ENCODE measurements at places on chromosomes 13 and 19.

DNA sequence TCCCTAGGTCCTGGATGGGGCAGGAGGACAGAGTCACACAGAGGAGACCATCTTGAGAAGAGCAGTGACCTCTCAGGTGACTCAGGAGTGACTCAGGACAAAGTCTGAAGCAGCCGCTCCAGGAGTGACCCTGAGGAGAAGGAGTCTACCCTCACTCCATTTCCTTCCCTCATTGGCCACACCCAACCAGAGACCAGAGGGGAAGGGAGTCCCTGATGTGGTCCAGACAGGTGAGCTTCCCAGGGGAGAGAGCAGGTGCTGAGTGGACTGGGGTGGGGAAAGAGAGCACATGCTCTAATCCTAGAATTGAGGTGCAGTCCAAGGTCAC, 75.5 kb upstream of the MEDAG start:
- H3K27me3 ChIP-seq: no peaks in the 10 kb centered on the region
- no peaks in the 10 kb centered on the region for H3K4me1 ChIP-seq
- no peak overlapping the region for H3K27ac ChIP-seq
- no peaks in the 10 kb centered on the region for H3K36me3 ChIP-seq

DNA sequence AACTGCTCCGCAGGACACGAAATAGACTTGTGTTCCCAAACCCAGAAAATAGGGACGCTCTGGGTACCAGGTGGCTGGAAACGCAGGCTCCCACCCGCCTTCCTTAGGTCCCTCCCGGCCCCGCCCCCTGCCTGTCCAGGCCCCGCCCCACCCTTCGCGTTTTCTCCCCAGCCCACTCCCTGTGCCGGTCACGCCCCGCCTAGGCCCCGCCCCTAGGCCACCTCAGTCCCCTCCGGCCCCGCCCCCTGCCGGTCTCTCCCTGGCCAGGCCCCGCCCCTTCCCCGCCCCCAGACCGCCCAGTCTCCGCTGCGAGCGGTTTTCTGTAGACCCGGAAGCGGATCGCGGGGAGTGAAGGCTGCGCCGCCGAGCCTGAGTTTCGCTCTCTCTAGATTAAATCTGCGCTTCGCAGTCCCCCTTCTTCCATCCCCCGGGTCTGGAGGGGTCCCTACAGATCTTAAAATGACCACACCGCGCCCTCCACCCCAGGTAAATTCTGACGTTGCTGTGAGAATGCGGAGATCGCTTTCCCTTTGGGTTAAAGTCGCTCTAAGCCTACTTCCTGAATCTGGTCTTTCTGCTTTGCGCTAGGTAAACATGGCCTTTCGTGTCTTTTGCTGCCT, 3.7 kb upstream of the ZNF665 start:
- H3K27me3 ChIP-seq: no peaks in the 10 kb centered on the region
- H3K36me3 ChIP-seq: no peaks in the 10 kb centered on the region
- H3K4me3 ChIP-seq: peak overlapping the region; percentile 96
- peaks cover 4% of the 10 kb centered on the region for H3K4me1 ChIP-seq
- DNase-seq: peak; percentile 100
- H3K27ac ChIP-seq: peak overlapping the region; percentile 79

GRCh38 chr19:47512948-47513319, 1.9 kb downstream of the NAPA start:
- H3K4me3 ChIP-seq: peak overlapping the region; percentile 72
- H3K36me3 ChIP-seq: no peaks in the 10 kb centered on the region
- H3K27me3 ChIP-seq: no peaks in the 10 kb centered on the region
- peak overlapping the region; percentile 87 for H3K27ac ChIP-seq
- H3K4me1 ChIP-seq: peaks cover 44% of the 10 kb centered on the region

- H3K36me3 ChIP-seq: no peaks in the 10 kb centered on the region
- no peak for DNase-seq
- no peaks in the 10 kb centered on the region for H3K27me3 ChIP-seq
- H3K27ac ChIP-seq: no peak overlapping the region
Measured at GRCh38 chr13:78139765-78140164, 221.1 kb upstream of the EDNRB start.

- H3K27ac ChIP-seq: no peak overlapping the region
- no peaks in the 10 kb centered on the region for H3K27me3 ChIP-seq
- peaks cover 21% of the 10 kb centered on the region for H3K36me3 ChIP-seq
- DNase-seq: no peak
- H3K4me3 ChIP-seq: no peak overlapping the region
- H3K4me1 ChIP-seq: no peaks in the 10 kb centered on the region
Measured at GRCh38 chr13:113129480-113129879, 6.9 kb downstream of the F10 start.

GRCh38 chr19:55649268-55650125, 1.5 kb downstream of the CCDC106 start:
- H3K27ac ChIP-seq: no peak overlapping the region
- H3K27me3 ChIP-seq: no peaks in the 10 kb centered on the region
- H3K36me3 ChIP-seq: no peaks in the 10 kb centered on the region
- H3K4me3 ChIP-seq: no peak overlapping the region
- no peak for DNase-seq

DNA sequence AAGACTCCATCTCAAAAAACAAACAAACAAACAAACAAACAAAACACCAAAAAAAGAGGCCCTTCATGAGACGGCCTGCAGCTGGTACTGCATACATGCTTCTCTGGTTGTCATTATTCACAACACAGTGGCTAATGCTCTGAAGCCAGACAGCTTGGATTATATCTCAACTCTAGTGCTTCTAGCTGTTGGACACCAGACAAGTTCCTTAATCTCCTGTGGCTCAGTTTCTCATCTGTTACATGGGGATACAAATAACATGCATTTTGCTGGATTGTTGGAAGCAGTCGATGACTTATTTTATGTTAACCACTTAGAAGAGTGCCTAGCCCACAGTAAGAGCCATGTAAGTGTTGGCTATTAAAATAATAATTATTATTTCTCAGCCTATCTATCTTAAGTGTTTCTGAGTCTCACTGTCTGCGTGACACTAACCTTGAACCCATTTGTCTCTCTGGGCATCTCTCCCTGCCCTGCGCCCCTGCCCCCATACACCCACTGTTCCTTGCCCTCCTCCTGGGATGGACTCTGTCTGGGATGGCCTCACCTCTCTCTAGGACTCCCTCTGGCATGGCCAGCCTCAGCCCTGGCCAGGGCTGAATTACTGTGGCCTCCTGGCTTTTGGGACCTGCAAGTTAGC, 3.1 kb upstream of the JUNB start:
- H3K4me3 ChIP-seq: no peak overlapping the region
- H3K4me1 ChIP-seq: peaks cover 30% of the 10 kb centered on the region
- no peak for DNase-seq
- H3K27me3 ChIP-seq: no peaks in the 10 kb centered on the region

GRCh38 chr13:24293746-24294145, 15.6 kb upstream of the C1QTNF9 start:
- H3K27me3 ChIP-seq: no peaks in the 10 kb centered on the region
- peaks cover 89% of the 10 kb centered on the region for H3K36me3 ChIP-seq
- no peak overlapping the region for H3K4me3 ChIP-seq
- DNase-seq: no peak

All from liver (tissue), 10 donors.